ENCODE measurements at places on chromosomes 11 and 22.

GRCh38 chr11:2191883-2192282 is 20.3 kb upstream of the TH start:
- DNase-seq: no peak

- no peak for DNase-seq
These were observed 15.6 kb downstream of the APOL4 start for GRCh38 chr22:36185828-36186624.

GRCh38 chr22:39472570-39473556 is 16.1 kb downstream of the MGAT3 start:
- DNase-seq: no peak

- DNase-seq: no peak
These were observed 58.2 kb downstream of the WNT7B start for GRCh38 chr22:45918459-45919370.

- DNase-seq: no peak
These were observed 88.0 kb upstream of the CSNK2A3 start for GRCh38 chr11:11441091-11441490.

DNA sequence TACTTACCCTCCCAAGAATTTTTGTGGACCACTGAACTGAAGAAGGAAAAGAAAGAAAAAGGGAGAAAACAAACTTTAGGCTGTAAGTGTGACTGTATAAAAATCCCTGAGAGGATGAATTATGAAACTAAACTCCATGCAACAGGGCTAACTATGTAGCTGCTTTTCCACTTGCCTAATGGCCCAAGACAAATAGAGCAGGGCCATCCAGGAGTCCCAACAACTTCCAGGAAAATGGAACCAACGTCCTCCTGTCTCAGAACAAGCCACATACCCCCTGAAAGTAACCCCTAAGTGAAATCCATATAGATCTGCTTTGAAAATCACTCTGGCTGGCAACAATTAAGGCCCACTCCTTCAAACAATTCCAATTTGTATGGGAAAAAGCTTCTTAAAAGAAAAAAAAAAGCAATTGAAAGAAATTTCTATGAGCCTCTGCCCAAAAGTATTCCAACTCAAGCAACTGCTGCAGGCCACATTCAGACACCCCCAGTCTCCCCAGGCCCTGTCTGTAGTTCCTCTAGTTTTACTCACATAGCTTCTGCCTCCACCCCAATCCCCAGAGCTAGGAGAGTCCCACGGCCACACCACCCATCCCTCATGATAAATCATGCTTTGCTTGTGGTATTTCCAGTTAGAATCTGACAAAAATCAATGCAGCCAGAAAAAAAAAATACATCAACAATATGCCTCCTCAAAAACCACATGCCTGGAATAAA is 12.7 kb downstream of the RBFOX2 start:
- DNase-seq: no peak

- no peak for DNase-seq
These were observed 68.3 kb upstream of the CTSC start for GRCh38 chr11:88405853-88406252.

DNA sequence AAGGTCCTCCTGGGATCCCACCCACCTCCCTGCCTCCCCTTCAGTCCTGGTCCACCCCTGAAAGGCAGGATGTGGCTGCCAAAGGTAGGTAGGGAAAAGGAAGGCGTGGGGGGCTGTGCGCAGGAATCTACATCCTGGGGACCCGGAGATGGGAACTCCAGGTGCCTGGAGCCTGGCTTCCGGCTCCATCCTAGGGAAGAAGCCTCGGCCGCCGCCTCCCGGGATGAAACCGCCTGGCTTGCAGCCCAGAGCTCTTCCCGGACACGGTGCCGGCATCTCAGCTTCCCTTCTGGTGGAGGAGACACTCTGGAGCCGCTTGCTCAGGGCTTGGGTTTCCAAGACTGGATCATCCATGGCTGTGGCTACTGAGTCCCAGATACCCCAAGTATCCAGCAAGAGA is 33.3 kb upstream of the PDGFB start:
- DNase-seq: peak; percentile 76
